ENCODE measurements at places on chromosomes 4 and X.

GRCh38 chrX:31136144-31136611 is 64.3 kb upstream of the FTHL17 start:
- no peak for DNase-seq

- DNase-seq, result no peak
Measured at GRCh38 chrX:114178126-114178525, 405.8 kb upstream of the HTR2C start.

GRCh38 chr4:152000518-152000917 is 239.7 kb upstream of the GATB start:
- no peak for DNase-seq

DNA sequence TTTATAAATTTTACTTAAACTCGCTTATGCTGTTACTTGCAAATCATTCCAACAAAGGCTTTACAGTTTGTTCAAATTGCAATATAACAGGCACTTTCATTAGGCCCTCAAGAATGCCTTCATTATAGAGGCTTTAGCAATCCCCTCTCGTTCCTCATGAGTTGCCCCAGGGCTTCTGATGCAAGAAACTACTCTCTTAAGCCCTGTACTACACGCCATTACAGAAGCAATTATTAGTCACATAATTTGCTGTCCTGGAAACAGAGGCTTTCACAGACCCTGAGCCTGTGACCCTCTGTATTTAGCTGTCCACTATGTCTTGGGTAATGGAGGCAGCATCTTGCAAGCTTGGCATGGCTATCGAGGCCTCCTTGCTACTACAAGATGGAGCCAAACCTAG is 965.9 kb upstream of the DIAPH2 start:
- no peak for DNase-seq

GRCh38 chr4:4591071-4591470 is 49.2 kb upstream of the STX18 start:
- no peak for DNase-seq

GRCh38 chr4:22483551-22483981 is 32.3 kb downstream of the ADGRA3 start:
- DNase-seq, result peak; percentile 58

DNA sequence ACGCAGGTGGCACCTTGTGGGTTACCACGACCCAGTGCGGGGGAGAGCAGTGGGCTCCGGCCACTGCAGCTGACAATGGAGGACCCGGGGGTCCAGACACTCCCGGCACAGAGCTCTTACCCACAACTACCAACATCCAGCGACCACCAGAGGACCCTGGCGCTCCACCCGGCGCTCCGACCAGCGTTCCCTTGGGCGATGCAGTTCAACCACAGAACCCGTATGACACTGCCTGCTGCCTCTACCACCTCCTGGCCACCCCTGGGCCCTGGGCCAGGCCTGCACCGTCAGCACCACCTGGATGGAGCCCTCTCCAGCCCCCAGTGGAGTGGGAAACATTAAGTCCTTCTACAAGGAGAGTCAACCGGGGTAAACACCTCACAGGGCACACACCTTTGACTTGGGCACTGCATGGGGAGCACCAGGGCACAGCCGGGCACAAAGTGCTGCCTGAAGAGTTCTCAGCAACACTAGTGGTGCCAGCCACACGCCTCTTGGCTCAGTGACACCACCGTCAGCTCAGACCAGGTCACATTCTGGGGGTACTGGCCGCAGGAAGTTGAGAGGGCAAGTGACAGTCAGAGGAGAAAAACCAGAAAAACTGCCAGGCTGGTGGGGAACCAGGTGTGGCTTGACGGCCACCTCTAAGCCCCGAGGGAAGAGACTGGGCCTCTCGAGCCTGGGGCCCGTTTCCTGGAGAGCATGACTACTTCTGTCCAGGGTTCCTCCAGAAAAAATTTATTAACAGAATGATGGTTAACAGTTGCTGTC is 2.6 kb downstream of the CTBP1 start:
- DNase-seq, result no peak

DNA sequence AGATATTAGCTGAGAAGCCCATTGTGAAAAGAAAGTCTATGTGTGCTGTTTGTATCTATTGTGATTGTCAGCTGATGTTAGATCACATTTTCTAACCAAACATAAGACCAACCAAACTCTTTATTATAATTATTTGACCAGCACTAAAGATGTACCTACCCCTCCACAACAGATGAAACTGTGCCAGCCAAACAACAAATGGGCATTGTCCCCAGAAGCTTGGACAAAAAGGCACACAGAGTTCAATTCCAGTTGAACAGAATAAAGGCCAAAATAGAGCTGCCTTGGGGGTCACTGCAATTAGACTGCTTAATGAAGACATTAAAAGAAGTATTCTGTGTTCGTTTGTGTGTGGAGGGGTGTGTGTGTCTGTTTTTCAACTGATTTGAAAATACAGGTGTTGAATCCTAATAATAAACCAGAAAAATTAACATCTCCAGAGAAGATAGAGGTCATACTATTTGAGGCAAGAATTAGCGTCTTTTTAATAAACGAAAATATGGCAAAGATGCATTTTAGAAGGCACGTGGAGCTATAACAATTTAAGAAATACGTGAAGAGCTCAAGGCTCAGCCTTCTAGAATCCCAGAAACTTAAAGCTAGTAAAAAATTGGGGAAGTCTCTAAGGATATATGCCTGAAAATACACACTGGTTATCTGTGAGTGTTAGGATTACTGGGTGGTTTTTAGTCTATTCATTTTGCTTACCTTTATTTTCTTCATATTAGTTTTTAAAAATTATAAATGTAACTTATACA is 2.2 kb downstream of the SPP1 start:
- no peak for DNase-seq

DNA sequence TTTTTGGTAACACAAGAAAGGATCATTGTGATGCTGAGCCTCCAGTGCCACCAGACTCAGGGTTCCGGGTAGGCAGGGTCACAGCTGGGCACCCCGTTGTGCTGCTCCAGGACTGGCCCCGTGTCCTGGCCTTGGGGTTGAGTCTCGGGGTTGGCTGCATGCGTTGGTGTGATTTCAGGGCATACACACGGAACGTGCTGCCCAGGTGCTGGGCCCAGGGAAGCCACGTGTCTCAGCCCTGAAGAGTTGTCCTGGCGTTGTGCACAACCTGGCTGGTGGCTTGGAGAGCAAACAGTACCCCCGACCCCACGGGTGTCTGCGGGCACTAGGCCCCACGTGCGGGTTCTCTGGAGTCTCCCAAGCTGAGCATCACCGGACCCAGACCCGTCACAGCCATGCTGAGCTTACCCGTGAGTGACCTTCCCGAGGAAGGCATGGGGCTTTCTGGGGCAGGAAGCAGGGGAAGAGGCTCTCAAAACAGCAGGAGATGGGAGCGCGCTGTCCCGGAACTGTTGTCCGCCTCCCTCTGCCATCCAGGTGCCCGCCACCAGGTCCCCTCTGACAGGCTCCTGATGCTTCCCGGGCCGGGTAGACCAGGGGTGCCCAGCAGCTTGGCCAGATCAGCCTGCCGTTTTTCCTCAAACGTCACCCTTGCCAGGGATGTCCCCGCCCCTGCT is 66.1 kb upstream of the ENPP6 start:
- DNase-seq, result no peak

DNA sequence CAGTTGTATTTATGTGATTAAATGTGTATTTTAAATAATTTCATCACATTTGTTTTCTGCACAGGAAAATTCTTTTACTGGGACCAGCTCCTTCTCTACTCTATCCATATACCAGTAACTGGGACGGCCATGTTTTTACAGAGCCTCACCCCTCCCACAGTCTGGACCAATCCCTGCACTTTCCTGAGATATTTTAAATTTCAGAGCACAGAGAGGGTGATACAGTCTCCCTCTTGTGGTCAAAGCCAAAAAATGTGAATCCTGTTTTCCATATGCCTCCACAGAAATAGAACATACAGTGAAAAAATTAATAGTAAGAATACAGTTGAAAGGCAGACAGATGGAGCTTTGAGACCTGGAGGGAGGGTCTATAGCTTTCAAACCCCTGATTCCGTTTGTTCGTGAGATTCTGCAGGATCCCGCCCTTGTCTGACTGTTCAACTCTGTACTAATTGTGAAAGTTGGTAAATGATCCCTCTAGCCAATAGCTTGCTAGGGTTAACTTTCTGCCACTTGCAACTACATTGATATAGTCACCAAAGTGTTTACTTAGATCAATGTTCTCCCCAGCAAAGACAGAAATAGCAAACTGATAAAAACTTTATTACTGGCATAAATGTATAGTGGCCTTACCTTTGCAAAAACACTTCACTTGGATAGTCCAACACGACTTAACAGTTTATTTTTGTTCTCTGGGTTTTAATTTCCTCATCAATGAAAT is 172.2 kb downstream of the PPARGC1A start:
- peak; percentile 17 for DNase-seq

DNA sequence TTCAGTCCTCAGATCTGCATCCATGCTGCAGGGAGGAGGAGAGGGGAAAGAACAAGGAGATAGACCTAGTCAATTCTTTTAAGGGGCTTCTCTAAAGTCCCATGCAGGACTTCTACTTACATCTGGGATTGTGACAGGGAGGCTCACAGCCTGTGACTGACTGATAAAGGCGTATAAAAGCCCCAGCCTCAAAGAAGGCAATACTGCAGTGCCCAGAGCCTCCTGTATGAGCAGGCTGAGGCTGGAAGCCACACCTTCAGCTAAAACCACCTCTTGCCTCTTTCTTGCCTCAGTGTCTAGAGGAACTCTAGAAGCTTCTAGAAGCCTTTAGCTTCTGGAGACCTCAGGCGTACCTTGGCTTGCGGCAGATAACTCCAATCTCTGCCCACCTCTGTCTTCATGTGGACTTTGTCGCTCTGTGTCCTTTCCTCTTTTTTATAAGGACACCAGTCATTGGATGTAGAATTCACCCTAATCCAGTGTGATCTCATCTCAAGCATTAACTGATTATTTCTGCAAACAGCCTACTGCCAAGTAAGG is 6.0 kb upstream of the ZCCHC4 start:
- no peak for DNase-seq

DNA sequence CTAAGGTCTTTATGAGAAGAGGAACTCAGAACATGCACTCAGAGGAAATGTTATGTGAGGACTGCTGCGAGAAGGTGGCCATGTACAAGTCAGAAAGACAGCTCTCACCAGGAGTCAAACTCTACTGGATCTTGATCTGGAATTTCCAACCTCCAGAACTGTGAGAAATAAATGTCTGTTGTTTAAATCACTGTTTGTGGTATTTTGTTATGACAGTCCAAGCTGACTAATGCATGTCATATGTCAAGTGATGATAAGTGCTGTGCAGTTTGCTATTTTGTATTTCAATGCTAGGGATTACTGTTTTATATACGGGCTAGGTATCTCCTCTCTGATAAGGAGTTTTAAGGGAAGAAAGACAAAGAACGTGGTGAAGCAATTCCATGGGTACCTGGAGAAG is 162.3 kb downstream of the CPEB2 start:
- no peak for DNase-seq

- peak; percentile 40 for DNase-seq
Measured at GRCh38 chr4:118888666-118889311, at the start of gene SYNPO2. TSS of gene SYNPO2 (plus strand) at chr4:118888854. CDS start at chr4:118889037, 183 bp downstream.

DNA sequence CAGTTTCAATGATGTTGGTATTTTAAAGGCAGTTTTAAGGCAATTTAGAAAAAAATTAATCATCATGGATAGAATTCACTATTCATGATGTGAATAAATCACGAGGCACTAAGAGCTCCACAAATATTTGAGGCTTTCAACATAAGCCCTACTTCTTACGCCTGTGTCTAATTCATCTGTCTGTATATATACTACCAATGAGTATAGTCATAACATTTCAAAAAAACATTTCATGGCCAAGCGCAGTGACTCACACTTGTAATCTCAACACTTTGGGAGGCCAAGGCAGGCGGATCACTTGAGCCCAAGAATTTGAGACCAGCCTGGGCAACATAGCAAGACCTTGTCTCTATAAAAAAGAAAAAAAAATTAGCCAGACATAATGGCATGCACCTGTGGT is 56.5 kb downstream of the FBXL5 start:
- no peak for DNase-seq

Measured in RCC 7860 (cell line).